ENCODE measurements at places on chromosomes 12 and 14. TPM values are rescaled to one million over a fixed set of nuclear protein-coding genes. Genes with fewer than 3 reads are reported as not detected.

The WNT1 gene
- total RNA-seq, result not detected

- no peak for DNase-seq
- no peaks in the 10 kb centered on the region for H3K4me1 ChIP-seq
- no peak overlapping the region for H3K27ac ChIP-seq
- no peaks in the 10 kb centered on the region for H3K36me3 ChIP-seq
Observed at GRCh38 chr12:125269276-125269675, 204.0 kb downstream of the AACS start.

- H3K27ac ChIP-seq, result no peak overlapping the region
- DNase-seq, result no peak
- H3K4me1 ChIP-seq, result peaks cover 3% of the 10 kb centered on the region
Observed at GRCh38 chr12:49545815-49546214, 7.0 kb downstream of the KCNH3 start.

GRCh38 chr14:105456736-105457617 is 17.6 kb upstream of the CRIP2 start:
- peaks cover 14% of the 10 kb centered on the region for H3K36me3 ChIP-seq
- no peak for DNase-seq
- no peaks in the 10 kb centered on the region for H3K27me3 ChIP-seq
- H3K27ac ChIP-seq, result no peak overlapping the region
- no peak overlapping the region for H3K4me3 ChIP-seq
- no peaks in the 10 kb centered on the region for H3K4me1 ChIP-seq

GRCh38 chr12:122458105-122459035 is 35.9 kb upstream of the CLIP1 start:
- H3K36me3 ChIP-seq, result no peaks in the 10 kb centered on the region
- H3K4me3 ChIP-seq, result no peak overlapping the region
- no peaks in the 10 kb centered on the region for H3K27me3 ChIP-seq
- no peak for DNase-seq

DNA sequence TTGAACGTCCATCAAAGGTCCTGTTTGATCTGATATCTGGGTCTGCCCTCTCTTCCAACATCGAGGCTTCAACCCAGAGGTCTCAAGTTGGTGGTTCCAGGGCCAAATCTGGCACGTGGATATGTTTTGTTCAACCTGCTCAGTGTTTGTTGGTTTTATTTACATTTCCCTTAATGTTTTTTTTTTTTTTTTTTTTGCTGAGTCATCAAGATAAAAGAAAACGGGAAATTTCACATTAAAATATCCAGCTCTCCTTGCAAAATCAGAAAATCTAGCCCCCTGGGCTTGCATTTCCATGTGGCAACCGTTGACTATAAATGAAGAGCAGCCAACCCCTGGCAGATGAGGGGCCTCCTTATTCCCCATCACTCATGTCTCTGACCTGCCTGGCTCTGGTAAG is 765.6 kb upstream of the TBX3 start:
- H3K4me3 ChIP-seq, result no peak overlapping the region
- H3K36me3 ChIP-seq, result no peaks in the 10 kb centered on the region
- H3K27ac ChIP-seq, result peak overlapping the region; percentile 3
- H3K27me3 ChIP-seq, result peaks cover 18% of the 10 kb centered on the region
- no peak for DNase-seq

- peak within 1 kb of the TSS; percentile 65 for H3K27ac ChIP-seq
- peak; percentile 90 for DNase-seq
- peak within 1 kb of the TSS; percentile 84 for H3K4me3 ChIP-seq
- H3K27me3 ChIP-seq, result no peaks in the 10 kb centered on the region
Observed at GRCh38 chr12:6914246-6914946, at the start of gene ENO2. TSS of gene ENO2 (plus strand) at chr12:6914580. CDS start at chr12:6915833, 1,253 bp downstream.

GRCh38 chr12:51591016-51591901 is at the start of gene SCN8A:
TSS of gene SCN8A (plus strand) at chr12:51591233. CDS start at chr12:51662818, 71,585 bp downstream.
- H3K27me3 ChIP-seq, result no peaks in the 10 kb centered on the region
- H3K4me3 ChIP-seq, result peak within 1 kb of the TSS; percentile 83
- H3K4me1 ChIP-seq, result peaks cover 21% of the 10 kb centered on the region
- no peak for DNase-seq

DNA sequence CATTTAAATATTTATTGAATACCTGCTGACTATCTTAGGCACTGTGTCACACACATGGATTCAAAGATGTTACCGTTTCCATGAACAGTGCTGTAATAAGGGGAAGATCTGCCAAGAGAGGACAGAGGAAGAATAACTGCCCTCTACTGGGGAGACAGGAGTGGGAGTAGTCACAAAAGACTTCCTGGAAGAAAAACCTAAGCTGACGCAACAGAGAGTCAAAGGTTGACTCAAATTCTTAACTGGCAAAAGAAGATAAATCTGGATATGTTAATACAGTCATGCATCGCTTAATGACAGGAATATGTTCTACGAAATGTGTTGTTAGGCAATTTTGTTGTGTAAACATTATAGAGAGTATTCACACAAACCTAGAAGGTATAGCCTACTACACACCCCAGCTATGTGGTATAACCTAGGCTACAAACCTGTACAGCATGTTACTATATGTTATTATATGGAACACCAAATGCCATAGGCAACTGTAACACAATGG is 51.5 kb downstream of the DCAF5 start:
- no peak overlapping the region for H3K4me3 ChIP-seq
- H3K36me3 ChIP-seq, result no peaks in the 10 kb centered on the region
- H3K4me1 ChIP-seq, result peaks cover 36% of the 10 kb centered on the region
- peak overlapping the region; percentile 68 for H3K27ac ChIP-seq
- no peaks in the 10 kb centered on the region for H3K27me3 ChIP-seq

The DLGAP5 gene
- 8.8 TPM for total RNA-seq

The GPR65 gene
- total RNA-seq, result not detected

DNA sequence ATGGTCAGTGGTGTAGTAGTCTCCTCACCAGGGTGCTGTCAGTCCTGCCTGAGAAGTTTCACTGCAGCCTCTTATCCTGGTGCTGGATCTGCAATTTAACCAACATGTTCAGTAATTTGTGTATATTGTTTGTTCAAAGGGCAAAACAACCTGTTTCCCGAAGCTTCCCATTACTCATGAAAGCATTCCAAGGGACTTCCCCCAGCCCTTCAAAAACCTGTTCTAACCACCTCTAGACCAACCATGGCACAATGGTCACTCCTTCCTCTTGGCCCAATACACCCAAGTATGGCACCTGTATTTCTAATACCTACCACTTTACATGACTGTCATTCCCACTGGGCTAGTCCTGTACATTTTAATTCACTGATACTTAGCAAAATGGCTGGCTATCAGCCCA is 12.1 kb downstream of the CKAP4 start:
- no peak overlapping the region for H3K27ac ChIP-seq
- H3K27me3 ChIP-seq, result no peaks in the 10 kb centered on the region
- peaks cover 16% of the 10 kb centered on the region for H3K4me1 ChIP-seq
- H3K36me3 ChIP-seq, result peaks cover 36% of the 10 kb centered on the region
- H3K4me3 ChIP-seq, result no peak overlapping the region
- DNase-seq, result no peak

The KRT6C gene
- total RNA-seq, result not detected

DNA sequence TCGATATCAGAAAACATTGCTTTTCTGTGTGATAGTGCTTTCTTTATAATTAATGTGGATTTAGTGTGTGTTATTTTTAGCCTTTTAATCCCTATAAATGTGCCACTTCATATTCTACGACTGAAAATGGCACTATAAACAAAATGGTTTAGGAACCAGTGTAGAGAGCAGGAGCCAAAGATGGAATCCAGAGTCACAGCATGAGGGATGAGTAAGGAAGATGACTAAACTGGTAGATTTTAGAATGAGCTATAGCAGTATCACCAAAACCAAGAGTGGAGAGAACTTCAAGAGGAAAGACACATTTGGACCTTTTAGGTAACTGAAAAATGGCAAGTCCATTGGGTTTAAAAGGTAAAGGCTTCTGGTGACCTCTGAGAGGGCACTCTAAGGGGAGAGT is 887.2 kb downstream of the NRXN3 start:
- H3K36me3 ChIP-seq, result no peaks in the 10 kb centered on the region
- H3K4me3 ChIP-seq, result no peak overlapping the region
- peaks cover 11% of the 10 kb centered on the region for H3K4me1 ChIP-seq
- peaks cover 40% of the 10 kb centered on the region for H3K27me3 ChIP-seq

DNA sequence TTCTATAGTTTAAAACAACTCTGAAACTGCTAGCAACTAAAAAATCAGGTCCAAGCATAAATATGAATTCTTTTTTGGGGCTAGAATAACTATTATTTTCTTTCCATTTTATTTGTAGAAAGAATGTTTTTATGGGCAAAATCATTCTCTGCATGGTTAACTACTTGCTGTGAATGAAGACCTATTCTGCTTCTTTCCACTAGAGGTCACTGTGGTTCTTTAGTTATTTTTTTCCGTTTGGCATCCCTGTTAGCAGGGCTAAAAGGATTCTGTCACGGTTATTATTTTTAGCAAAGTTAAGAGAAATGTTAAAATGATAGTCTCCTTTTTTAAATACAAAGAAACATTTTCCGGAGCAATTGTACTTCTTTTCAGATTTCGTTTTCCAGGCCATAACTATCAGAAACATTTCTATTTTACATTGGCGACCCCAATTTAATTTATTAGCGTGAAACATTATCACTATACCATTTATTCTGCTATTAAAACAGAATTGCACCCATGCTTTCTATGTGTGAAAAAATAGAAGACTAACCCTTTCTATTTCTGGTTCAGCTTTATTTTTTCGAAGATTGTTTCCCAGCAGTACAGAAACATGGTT is 404.8 kb downstream of the ATP23 start:
- H3K4me3 ChIP-seq, result no peak overlapping the region
- H3K27me3 ChIP-seq, result no peaks in the 10 kb centered on the region
- peaks cover 45% of the 10 kb centered on the region for H3K4me1 ChIP-seq
- no peak for DNase-seq

DNA sequence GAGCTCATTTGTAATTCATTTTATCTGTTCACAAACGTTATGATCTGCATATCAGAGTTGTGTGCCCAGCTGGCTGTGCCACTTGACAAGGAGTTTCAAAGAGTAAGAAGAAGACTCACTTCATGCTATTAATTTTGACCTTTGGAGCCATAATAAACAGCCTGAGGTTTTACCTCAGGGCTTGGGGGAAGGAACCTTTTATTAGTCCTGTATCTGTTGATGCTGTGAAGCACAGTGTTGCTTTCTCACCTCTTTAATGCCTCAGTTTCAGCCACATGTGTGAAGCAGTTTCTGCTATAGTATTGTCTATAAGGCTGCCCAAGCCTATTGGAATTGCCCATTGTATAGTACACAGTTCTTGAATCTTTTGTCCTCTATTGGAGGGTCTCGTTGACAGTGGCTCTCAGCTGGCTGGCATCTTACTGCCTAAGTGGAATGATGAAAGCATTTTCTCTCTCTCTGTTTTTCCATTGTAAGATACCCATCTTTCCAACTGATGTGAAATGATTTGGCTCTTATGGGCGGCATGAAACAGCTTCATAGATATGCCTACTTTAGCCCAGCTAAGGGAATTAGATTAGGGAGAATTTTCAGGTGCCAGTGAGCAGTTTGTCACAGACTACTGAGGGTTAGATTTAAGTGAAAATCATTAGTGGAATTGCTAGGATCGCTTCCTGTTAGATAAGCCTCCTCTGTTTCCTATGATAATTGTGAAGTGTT is 34.7 kb downstream of the GPATCH2L start:
- no peaks in the 10 kb centered on the region for H3K27me3 ChIP-seq
- peaks cover 4% of the 10 kb centered on the region for H3K4me1 ChIP-seq
- H3K4me3 ChIP-seq, result no peak overlapping the region

DNA sequence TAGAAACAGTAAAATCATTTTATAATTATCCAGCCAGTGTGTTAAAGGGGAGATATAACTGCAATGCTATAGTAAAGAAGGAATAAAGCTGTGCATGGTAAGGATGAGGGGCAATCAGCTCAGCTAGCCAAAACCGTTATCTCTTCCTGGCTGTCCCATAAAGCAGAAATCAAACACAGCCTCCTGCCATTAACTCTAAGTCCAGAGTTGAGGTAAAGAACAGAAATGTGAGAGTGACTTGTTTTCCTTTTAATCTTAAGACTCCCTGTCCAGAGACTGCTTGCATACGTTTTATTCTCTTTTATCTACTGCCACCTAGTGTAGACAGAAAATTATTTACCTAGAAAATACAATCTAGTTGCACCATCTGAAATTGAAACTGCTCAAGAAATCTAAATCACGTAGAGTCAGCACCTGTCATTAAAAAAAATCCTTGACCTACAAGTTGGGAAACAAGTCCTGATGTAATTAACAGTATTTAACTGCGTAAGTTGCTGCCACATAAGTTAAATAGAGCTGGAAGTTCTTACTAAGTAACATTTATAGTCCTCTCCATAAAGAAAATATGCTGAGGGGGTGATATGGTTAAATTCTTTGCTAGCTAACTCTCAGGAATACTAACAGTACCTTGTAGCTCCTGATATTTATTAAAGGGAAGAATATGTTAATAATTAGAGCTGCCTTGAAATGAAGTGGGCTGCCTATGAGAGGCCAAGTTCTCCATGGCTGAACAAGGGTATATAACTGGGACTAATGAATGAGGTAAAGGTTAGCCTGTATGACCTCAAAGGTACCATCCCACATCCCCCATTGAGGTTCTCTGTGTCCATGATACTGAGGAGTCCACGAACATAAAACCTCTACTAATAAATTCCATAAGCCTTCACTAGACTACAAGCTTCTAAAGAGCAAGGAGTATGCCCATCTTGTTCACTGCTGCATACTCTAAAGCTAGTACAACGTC is 62.7 kb downstream of the GALNT4 start:
- no peak overlapping the region for H3K4me3 ChIP-seq
- H3K27ac ChIP-seq, result no peak overlapping the region
- peaks cover 19% of the 10 kb centered on the region for H3K4me1 ChIP-seq
- no peaks in the 10 kb centered on the region for H3K27me3 ChIP-seq

The RIMBP2 gene
- 0.92 TPM for total RNA-seq

The ARG2 gene
- 10.9 TPM for total RNA-seq

- DNase-seq, result no peak
- no peak overlapping the region for H3K4me3 ChIP-seq
- H3K36me3 ChIP-seq, result no peaks in the 10 kb centered on the region
- H3K27ac ChIP-seq, result no peak overlapping the region
- no peaks in the 10 kb centered on the region for H3K27me3 ChIP-seq
Observed at GRCh38 chr14:27605282-27605681, 1007.4 kb upstream of the NOVA1 start.

The RNASE7 gene
- not detected for total RNA-seq

The ZC3H10 gene
- total RNA-seq, result 8.0 TPM

DNA sequence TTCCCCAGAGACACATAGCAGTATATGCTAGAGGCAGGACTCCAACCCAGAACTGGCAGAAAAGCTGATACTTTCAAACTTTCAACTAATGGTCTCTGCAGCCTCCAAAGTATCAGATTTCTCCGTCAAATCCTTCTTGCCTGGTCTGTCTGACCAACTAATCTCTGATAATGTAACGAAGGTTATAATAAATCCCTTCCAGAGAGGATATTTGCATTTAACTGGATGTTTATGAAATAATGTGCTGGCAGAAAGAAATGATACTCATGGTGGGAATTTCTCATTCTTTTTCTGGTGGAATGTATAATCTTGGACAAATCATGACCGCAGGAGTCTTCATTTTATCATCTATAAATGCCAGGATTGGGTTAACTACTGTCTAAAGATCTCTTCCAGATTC is 860.3 kb downstream of the DIO2 start:
- peaks cover 3% of the 10 kb centered on the region for H3K4me1 ChIP-seq
- no peak for DNase-seq
- H3K27me3 ChIP-seq, result no peaks in the 10 kb centered on the region
- no peak overlapping the region for H3K4me3 ChIP-seq
- H3K36me3 ChIP-seq, result peaks cover 2% of the 10 kb centered on the region
- no peak overlapping the region for H3K27ac ChIP-seq

All from chondrocyte (in vitro differentiated cells).